Caki2 (cell line): ENCODE measurements at places on chromosomes 1 and 21.

- no peak for DNase-seq
Observed at GRCh38 chr1:160836561-160836960, 26.1 kb downstream of the CD244 start.

GRCh38 chr1:10400013-10400412 is 1.1 kb downstream of the PGD start:
- no peak for DNase-seq

GRCh38 chr1:197235355-197235754 is 32.7 kb upstream of the CRB1 start:
- no peak for DNase-seq

DNA sequence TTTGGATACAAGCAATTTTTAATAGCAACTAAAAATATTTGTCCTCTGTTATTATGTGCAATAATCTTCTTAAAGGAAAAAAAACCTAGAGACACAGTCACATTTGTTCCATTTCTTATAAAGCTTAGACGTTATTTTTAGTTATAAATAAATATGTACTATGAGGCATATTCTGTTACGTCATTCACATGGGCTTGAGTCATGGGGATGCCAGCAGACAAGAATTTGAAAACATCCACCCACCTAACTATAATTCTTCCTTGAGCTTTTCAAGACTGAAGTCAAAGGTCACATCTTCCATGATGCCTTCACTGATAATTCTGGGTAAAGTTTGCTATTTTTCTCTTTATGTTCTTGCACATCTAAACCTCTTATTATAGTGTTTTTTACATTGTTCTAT is 268.8 kb downstream of the KCTD3 start:
- no peak for DNase-seq

- DNase-seq, result no peak
Observed at GRCh38 chr1:68363339-68363738, 86.4 kb downstream of the RPE65 start.

GRCh38 chr1:92940541-92940940 is 20.7 kb downstream of the DIPK1A start:
- no peak for DNase-seq

- DNase-seq, result no peak
Observed at GRCh38 chr1:41671116-41671755, 186.8 kb upstream of the EDN2 start.

DNA sequence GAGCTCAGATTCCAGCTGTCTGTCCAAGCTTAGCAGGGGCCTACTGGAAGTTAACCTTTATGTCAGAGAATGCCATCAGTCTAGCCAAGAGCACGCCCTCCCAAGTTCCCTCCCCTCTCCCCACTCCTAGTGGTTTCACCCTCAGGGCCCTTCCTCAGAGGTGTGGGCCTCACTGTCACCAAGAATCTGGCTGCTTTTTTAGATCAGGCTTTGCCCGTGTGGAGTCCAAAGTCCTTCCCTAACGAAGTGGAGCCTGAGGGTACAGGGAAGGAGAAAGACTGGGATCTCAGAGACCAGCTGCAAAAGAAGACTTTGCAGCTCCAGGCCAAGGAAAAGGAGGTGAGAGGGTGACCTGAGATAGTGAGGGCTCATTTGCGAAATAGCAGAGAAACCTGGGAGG is 4.1 kb downstream of the C1orf74 start:
- DNase-seq, result no peak

DNA sequence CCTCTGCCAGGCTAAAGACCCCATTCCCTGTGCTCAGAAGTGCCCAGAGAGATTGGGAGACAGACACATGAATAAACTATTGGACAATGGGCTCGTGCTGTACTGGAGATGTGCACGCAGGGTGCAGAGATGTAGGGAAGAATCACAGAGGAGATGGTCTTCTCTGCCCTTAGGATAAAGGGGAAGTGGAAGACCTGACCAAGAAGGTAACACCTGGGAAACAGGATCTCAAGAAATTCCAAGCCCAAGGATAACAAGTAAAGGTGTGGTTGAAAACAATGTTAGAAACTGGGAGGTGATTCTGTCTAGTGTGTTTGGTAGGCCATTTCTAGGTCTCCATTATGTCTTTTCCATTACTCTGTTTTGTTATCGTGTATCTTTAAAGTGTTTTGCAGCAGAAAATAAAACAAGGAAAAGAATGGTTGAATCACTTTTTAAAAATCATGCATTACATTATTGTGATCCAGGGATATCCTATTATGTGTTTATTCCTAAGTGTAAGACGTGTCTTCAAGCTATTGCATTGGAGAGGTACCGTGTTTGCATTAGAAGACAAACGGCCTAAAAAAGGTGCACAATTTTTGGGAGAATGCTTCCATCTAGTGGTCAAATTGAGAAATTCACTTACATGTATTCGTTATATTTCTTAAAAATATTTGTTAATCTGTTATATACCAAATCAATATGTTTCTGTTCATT is 40.8 kb upstream of the KCTD3 start:
- peak; percentile 26 for DNase-seq

- no peak for DNase-seq
Observed at GRCh38 chr1:154863315-154864174, 6.5 kb downstream of the KCNN3 start.

DNA sequence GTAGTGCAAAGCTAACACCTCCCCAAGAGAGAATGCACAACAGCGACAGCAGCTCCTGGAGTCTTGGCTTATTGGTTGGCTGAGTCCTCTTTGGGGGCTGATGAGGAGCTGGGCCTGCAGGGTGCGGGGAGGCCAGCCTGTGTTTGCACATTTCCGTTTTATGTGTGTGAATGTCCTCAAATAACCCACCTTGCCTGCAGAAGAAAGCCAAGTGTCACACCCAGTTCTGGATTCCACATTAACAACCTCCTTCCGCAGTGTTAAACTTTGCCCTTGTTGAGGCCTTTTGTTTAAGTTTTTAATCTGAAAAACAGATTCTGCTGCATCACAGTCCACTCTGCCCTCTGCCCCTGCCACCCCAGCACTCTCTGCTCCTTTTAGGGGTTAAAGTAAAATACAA is 274.5 kb downstream of the TM2D1 start:
- DNase-seq, result peak; percentile 17

- no peak for DNase-seq
Observed at GRCh38 chr1:232452117-232452516, 177.8 kb downstream of the SIPA1L2 start.
